ENCODE measurements at places on chromosomes 12 and 14.

GRCh38 chr12:4303750-4304149 lies 17.3 kb upstream of the TIGAR start:
- no peak for DNase-seq

- DNase-seq, result no peak
Observed at GRCh38 chr12:108107293-108107692, 21.8 kb upstream of the WSCD2 start.

DNA sequence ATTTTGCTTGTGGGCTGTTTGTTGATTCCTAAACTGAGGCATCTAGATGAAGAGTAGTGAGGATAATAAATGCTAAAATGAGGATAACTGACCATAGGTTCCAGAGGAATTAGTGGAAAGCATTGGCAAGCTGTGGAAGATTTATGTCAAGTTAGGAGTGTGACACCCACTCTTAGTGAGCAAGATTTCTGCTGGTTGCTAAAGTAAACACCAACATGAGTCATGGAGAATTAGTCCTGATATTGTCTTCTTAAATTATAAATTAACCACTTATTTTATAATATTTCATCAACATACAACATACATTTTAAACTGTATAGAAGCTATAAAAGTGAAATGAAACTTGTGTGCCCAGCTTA lies 328.2 kb downstream of the RPL10L start:
- no peak for DNase-seq

DNA sequence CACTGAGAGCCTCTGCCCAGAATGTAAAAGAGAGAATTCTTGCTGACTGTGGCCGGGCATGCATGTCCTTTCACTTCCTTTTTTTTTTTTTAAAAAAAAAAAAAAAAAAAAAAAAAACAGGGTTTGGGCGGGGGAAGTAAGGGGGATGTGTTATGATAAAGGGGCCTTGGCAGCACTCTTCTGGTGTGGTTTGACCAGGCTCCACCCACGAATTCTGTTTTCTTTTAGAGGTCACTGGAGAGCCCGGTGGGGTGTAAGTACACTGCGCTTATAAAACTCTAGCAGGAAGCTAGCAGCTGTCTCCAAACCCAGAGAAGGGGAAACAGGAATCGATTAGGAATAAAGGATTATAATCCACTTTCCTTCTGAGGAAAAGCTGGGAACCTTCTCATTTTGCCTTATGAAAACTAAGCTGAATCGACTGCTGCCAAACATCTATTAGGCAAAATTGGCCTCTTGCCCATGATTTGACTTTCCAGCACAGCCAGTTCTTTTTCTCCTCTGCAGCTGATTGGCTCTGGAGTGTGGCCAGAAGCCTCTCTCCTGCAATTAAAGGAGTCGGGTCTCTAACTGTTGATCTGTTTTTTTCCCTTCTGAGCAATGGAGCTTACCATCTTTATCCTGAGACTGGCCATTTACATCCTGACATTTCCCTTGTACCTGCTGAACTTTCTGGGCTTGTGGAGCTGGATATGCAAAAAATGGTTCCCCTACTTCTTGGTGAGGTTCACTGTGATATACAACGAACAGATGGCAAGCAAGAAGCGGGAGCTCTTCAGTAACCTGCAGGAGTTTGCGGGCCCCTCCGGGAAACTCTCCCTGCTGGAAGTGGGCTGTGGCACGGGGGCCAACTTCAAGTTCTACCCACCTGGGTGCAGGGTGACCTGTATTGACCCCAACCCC lies 27.7 kb upstream of the HIGD1C start:
- DNase-seq, result no peak

GRCh38 chr14:20732979-20733635 lies 12.6 kb upstream of the EDDM3A start:
- DNase-seq, result no peak

DNA sequence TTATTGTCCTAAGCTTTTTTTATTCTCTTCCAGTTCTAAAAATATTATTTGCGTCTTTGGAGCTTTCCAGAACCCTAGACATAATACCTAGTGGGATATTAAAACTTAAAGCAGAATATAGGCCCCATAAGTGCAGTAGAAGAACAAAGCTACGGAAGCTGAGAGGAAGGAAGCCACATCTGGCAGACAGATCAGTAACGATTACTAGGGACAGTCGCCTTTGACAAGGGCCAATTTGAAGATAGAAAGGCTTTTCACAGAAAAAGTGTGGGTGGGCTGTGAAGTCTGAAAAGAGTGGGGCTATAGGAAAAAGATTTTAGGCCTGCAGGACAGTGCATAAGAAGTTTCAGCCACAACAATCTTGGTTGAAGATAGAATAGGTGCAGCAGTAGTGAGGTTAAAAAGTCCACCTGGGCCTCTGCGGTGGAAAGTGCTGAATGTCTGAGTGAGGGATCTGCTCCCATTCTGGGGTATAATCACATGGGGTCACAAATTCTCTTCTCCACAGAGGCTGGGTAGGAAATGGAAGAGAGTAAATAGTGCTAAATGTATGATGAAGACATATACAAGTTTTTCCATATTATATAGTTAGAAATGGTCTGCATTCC lies 114.5 kb downstream of the CMAS start:
- no peak for DNase-seq

DNA sequence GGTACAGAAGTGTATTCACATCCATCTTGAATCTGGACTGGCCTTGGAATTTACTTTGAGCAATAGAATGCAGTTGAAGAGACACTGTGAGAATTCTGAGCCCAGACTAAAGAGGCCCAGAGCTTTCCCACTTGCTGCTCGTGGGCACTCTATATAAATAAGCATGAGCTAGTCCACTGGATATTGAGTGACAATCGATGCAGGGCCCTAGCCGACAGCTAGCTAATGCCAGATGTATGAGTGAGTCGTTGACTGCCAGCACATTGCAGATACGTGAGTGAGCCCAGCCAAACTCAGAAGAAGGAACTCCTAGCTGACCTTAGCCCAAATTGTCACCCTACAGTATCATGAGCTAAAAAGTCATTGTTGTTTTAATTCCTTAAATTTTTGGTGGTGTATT lies 24.9 kb downstream of the NAV3 start:
- DNase-seq, result no peak

GRCh38 chr12:56932146-56932545 lies 2.1 kb downstream of the SDR9C7 start:
- no peak for DNase-seq

DNA sequence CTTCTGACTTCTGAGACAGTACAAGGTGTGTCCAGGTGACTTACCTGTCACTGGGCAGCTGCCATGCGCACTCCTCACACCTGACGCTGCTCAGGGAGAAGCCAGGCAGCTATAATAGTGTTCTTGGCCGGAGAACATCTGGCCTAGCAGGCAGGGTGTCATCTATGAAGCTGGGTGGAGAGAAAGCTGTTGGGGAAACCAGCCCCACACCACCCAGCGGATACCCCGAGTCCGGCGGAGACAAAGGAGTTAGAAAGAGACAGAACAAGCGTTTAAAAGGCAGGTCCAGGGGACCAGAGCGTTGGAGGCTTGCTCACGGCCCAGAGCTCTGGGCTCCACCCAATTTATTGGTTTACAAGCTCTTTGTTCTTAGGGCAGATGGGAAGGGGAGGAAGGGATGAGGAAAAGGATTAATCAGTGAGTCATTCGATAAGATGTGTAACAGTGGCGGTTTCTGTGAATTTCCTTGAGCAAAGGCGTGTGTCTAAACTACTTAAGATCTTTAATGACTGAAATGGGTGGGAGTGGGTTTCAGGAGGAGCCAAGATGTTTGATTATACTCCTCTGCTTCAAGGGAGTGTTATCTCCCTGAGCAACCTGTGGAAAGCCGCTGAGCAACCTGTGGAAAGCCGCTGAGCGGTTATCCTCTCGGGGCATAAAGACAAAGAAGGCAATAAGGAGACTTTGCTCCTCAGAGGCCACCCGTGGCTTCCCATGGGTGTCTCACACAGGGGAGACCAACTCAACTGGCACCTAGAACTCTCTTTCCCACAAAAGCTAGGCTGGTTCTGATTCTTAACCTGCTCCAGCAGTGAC lies at the start of gene GALNT8:
GALNT8 (plus strand) TSS at position 580 of the 816 bp plus-strand sequence. CDS start 278 bp downstream, outside the sequence.
- DNase-seq, result no peak

DNA sequence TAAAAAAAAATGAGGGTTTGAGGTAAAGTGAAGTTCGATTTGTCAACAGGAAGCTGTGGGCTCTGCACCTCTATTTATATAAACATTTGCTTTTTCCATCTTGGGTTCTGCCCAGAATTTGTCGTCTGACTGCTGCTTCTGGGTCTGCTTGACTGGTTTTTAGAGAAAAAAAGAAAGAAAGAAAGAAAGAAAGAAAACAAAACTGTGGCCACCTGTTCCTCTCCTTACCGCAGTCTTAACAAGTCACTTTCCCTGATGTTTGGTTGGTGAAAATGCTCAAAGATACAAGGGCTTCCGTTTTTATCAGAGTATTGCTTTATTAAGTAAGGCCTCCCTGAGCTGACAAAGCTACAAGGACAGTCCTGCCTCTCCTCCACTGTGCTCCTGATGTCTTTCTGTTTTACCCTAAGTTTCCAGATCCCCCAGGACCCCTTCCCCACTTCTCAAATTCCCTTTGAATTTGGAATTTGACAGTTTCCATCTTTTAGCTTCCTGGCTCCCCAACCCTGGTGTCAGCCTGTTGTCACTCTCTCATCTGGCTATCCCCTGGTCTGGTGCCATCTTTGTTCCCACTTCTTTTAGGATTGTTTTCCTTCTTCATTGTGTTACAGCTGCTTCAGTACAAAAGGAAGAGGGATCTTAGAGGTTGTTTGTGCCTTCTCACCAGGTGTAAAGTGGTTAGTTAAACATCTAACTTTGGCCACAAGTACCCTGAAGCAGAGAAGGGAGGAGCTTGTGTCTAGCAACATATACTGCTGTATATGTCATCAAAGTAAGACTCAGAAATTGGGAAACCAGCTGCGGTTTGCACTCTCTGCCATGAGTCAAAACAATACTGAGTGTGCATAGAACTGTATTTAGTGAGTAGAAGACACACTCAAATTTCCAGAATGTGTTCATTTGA lies 18.0 kb downstream of the MFAP5 start:
- peak; percentile 17 for DNase-seq

- no peak for DNase-seq
Observed at GRCh38 chr12:124759841-124760503, 103.7 kb downstream of the SCARB1 start.

- no peak for DNase-seq
Observed at GRCh38 chr14:23366426-23366921, 1.5 kb upstream of the EFS start.

DNA sequence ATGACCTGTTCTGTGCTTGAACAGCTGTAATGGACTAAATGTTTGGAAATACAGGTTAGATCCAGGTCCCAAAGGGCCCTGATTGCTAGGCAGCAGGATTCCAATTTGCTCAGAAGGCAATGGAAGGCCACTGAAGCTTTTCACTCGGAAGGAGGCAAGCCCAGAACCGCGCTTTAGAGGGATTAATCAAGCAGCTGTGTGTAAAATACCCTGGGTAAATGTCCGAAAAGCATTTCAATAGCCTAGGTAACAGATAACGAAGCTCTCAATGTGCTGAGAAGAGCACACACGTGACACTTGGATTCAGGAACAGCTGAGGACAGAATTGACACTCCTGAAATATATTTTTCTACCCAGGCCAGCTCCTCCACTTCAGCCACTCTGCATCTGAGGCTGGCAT lies 436.1 kb downstream of the TMEM132D start:
- DNase-seq, result no peak

- DNase-seq, result no peak
Observed at GRCh38 chr14:100083706-100084105, 18.5 kb downstream of the EVL start.

GRCh38 chr14:74085047-74085637 lies 386 bp downstream of the LIN52 start:
- DNase-seq, result no peak

DNA sequence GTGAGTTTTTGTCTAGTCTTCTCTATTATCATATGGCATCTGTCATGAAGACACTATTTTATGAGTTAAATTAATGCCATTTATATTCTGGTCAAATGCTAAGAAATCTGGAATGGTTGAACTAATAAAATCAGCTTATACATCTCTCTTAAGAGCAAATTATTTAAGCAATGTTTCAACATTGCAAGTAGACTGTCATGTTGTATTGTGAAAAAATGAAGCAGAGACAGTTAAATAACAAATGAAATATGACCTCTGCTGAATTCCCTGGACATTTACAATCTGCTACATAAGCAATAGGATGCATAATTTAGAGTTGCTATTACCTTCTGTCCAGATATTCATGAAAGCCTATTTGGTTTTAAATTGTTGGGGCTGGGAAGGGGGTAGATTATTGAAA lies 30.6 kb downstream of the NAV3 start:
- DNase-seq, result no peak

GRCh38 chr14:75579338-75579864 lies 981 bp downstream of the FLVCR2 start:
- DNase-seq, result no peak

- DNase-seq, result no peak
Observed at GRCh38 chr14:75164809-75165208, 11.6 kb downstream of the TMED10 start.

DNA sequence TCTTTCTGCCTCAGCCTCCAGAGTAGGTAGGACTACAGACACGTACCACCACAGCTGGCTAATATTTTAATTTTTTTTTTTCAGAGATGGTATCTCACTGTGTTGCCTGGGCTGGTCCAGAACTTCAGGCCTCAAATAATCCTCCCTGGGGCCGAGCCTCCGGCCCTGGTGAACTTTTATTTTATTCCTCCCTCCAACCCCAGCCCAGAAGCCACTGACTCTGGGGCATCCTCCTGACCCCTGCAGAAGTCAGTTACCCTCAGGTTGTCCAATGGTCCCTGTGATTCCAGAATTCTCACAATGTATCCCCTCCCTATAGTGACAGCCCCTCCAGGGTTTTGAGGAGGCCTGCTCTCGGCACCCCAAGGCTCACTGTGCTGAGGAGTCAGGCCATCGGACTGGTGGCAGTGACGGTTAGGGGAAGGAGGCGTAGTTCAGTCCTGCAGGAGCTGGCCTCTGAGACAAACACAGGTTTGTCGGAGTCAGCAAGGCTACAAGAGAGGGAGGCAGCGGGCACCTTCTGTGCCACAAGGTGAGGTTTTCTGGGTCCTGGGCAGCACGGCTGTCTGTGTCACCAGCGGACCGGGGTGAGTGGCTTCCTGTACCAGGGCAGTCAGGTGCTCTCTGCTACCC lies 19.4 kb upstream of the FIGNL2 start:
- no peak for DNase-seq

DNA sequence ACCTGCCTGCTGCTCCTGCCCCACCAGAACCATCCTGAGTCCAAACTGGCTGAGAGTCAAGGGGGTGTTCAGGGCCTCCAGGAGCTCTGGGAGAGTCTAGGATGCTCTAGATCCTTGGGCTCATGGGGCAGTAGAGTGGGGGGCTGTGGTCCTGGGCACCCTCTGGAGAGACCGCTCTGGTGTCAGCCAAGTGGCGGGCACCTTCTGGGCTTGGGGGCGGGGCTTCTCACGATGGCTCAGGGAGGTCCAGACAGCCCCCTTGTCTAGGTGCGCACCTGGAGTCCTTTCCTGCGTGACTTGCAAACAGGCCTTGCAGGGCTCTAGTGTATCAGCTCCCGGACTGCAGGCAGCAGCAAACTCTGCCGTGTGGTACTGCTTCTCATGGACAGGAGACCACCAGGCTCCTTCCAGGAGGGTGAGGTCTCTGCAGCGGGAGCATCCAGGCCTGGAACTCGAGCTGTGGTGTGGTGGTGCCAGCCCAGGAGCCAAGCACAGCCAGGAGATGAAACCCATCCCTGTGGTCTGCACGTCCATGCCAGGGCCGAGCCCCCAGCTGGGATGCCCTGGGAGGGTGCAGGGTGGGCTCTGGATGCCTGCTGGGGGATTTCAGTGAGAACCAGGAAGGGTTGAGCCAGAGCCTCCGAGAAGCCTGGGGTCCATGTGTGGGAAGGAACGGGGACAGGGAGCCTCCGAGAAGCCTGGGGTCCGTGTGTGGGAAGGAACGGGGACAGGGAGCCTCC lies 15.0 kb downstream of the PACS2 start:
- DNase-seq, result no peak
